ENCODE measurements at places on chromosomes 1 and 21.

- no peak for DNase-seq
Measured at GRCh38 chr1:183757061-183757460, 47.9 kb upstream of the RGL1 start.

- no peak for DNase-seq
Measured at GRCh38 chr1:97258597-97258996, 537.0 kb downstream of the PTBP2 start.

DNA sequence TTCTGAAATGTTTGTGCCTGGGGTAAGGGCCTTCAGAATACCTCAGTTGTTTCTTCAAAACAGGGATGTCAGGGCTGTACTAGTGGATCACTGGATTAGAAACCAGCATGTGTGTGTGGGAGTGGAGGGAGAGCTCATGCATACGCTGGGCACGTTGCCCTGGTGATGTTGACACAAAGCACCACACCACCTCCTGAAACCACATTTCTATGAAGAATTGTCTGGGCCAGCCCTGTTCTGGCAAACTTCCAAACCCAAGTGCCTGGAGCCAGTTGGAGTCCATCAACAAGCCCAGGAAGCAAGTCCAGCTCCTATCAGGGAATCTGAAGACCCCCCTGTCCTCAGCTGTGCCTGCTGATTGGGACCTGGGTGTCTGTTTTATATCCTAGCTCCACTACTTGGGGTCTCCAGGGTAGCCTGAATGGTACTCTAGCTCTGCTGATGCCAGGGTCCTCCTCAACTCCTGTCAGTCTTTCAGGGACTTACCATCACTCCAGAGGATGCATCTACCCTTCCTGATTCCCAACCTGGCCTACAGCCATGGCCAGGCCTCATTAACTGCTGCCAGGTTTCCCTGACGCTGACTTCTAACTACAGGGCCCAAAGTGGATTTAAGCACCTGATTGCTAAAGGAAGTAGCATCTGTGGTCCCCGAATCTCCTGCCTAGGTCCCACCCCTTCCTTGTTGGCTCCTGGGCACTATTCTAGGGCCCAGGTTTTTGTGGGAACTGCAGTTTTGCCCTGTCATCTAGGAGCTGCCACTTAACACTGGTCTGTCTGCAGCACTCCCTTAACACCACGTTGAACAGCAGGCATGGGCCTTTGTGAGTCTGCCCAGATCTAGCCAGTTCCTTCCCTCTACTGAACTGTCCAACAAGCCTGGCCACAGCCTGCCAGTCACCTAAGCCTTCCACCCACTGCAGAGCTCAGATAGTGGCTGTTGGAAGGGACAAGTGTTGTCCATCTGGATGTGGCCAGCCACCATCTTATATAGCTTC, 45.5 kb downstream of the LPAR3 start:
- DNase-seq: peak; percentile 77

DNA sequence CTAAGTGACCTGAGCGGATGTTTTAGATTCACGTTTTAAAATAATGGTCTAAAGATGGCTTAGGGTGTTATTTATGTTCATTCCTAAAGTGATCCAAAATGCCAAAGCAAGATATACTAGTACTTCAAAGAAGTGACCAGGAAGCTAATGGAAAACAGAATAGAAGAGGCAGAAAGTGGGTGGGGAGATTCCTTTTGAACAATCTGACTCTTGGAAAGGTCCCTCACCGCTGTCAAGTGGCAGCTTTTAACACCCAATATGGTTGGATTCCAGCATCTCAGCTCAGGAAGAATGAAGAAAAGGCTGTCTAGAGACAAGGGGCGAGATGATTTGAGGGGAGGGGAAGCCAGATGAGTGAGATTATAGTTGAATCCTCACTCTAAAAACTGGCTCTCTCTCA, 90.3 kb downstream of the SCMH1 start:
- DNase-seq: no peak

- no peak for DNase-seq
Measured at GRCh38 chr1:225847610-225848009, 34.6 kb downstream of the TMEM63A start.

GRCh38 chr1:165055581-165055980, 300.9 kb downstream of the LMX1A start:
- DNase-seq: no peak

GRCh38 chr21:41888749-41889376, 9.7 kb upstream of the PRDM15 start:
- DNase-seq: no peak

GRCh38 chr1:213123087-213123486, 72.0 kb downstream of the RPS6KC1 start:
- DNase-seq: no peak

GRCh38 chr21:23131177-23131576, 2133.0 kb downstream of the NCAM2 start:
- DNase-seq: no peak

GRCh38 chr1:206012086-206012859, 9.1 kb upstream of the RAB7B start:
- peak; percentile 96 for DNase-seq

- no peak for DNase-seq
Measured at GRCh38 chr1:54846716-54847284, 40.2 kb downstream of the DHCR24 start.

DNA sequence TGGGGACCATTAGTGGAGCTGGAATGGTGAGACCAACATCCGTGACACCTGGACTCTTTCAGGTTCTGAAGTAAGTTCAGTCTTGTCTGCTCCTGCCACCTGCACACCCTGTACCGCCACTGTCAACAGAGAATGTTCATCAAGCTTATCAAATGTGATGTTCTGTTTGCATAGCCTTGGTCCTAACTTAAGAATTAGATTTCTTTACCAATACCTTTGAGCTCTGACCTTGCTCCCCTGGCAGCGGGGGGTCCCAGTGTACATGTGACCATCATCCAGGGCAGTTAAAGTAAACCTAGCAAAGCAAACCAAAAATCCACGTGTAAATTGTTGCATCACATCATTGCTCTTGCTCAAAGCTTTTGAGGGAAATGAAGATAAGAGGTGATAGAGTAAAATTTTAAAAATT, 14.5 kb downstream of the SLC25A33 start:
- no peak for DNase-seq

DNA sequence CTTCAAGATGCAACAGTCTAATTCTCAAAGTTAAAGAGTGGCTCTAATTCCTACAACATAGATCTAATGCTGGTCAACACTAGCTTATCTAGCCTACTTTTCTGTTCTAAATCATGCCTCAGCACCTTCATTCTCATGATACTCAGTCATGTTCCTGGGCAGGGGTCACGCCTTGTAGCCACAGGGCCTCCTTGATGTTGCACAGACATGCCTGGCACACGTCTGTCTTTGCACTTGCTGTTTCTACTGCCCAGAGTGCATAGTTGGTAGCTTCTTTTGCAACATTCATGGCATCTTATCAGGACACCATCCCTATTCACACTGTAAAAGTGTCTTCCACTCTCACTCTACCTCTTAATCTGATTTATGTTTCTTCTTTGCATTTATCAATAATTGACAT, 76.6 kb downstream of the TBX15 start:
- no peak for DNase-seq

GRCh38 chr1:206568779-206569352, 43.4 kb downstream of the EIF2D start:
- no peak for DNase-seq

DNA sequence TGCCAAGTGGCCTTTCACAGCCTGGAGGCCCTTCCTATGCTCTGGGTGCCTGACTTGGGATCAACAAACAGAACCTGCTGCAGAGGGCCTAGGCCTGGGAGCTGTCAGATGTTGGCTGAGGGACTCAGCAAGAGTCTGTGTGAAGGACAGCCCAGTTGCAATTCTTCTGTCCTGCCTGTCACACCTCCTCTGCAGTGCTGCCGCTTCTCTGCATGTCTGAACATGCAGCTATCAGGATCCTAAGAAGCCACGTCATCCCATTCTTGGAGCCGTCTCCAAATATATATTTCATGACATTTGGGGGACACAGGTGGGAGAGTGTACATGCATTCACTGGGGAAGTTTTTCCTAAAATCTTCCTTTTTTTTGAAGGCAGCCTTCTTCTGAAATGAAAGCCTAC, 8.6 kb downstream of the FCAMR start:
- DNase-seq: no peak

- DNase-seq: no peak
Measured at GRCh38 chr1:77468257-77468948, 186.6 kb downstream of the AK5 start.

GRCh38 chr1:11874258-11874562, 15.5 kb upstream of the NPPB start:
- no peak for DNase-seq

DNA sequence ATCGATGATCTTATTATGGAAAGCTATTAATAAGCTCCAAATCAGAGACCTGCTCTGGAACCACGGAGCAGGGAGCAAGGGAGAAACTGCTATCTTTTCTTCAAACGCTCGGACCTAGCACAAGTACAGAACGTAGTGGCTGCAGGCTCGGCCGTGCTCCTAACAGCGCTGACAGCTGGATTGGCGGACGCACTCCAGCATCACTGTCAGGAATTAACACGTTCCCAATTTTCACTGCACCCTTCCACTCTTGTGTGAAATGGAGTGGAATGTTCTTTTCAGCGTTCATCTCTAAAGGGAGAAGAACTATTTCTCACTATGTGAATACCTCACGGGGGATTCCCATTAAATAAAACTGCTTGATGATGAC, 106.9 kb downstream of the ZNF281 start:
- DNase-seq: no peak

DNA sequence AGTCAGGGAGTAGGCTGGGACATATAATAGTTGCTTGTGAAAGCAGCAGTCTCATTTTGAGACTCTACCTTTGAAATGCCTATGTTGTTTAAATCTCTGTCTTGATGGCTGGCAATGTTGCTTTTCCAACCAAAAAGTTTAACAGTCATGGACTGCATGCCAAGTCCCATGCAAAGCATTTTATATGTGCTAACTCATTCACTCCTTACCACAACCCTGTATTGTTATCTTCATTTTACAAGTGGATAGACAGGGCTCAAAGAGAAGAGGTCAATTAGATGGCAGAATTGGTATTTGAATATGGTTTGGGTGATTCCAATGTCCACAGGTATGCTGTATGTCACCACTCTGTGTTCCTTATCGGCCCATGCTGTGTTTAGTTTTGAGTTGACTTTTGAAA, 331.4 kb upstream of the USP24 start:
- DNase-seq: no peak

GRCh38 chr21:38669186-38669585, 136.5 kb upstream of the ETS2 start:
- peak; percentile 34 for DNase-seq

DNA sequence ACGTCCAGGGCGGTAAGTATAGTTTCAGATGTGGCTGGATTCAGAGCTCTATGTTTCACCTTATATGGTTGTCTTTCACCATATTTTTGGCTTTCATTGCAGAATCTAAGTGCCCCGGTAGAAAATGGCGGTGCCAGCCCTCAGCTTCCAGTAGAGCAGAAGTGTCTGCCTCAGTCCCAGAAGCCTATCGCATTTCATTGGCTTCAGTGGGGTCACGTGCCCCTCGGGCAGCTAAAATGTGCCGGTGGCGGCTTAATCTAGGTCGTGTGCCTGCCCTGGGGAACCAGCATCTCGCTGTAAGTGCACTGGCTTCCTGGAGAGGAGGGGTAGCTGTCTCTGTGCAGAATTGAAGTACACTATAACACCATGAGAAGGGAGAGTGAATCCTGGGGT, 107.4 kb upstream of the MAGI3 start:
- DNase-seq: no peak

DNA sequence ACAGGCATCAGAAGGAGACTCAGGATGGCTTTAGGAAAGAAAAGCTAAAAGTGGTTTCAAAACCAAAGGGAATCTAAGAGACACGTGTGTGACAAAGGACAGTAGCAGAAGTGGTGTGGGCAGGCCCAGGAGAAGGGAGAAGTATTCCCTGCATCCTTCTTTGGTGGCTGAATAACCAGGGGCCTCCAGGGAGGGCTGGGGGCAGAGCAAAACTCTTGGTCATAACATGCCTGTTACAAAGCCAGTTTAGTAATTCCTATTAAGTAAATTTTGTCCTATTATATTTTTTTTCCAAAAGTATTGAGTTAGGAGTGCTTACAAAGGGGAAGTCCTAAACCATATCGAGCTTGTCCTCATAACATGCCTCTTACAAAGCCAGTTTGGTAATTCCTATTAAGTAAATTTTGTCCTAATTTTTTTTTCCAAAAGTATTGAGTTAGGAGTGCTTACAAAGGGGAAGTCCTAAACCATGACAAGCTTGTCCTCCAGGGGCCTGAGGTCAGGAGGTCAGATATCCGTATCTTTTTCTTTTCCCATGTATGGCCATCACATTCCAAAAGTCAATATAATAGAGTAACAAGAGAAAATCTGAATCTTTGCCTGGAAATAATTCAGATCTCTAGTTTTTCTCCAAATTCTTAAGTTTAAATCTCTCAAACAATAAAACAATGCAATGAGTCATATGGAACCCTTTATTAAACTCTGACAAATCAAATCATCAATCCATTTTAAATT, 509.2 kb downstream of the LTN1 start:
- no peak for DNase-seq

GRCh38 chr1:38608202-38608864, 251.2 kb downstream of the RRAGC start:
- no peak for DNase-seq

DNA sequence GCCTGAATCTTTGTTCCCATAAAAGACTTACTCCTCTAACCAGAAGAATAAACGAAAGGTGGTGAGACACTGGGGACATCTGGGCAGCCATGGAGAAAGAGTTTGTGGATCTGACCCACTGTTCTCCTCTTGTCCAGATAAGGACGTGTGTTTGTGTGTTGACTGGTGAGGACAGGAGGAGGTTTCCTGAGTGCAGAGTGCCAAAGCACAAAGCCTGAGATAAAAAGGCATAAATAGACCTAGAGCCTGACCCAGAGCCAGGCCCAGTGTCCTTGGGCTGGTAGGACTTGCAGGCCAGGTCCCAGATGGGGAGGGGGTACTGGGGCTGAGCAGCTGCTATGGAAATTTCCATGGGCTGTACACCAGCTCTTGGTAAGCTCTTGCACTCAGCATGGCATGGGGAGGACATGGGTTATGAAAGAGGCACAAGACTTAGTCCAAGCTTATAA, 19.6 kb upstream of the COQ8A start:
- no peak for DNase-seq

- DNase-seq: no peak
Measured at GRCh38 chr1:31105646-31106045, 40.1 kb upstream of the PUM1 start.

DNA sequence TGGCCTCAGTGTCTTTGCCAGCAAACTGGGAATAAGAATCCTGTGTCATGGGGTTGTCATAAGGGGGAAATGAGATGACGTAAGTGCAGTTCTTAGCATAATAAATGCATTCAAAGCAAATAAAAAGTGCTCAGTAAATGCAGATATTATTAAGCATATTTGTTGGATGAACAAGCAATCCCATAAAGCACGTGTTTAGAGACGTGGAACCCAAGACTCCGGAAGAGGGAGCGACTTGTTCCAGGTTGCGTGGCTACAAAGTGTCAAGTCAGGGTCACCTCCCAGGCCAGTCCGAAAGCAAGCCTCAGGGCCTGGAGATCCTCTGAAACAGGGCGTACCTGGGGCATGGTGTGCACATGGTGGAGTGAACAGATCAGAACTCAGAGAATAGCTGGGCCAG, 58.0 kb upstream of the LAPTM5 start:
- no peak for DNase-seq

All from inflammatory macrophage treated with lipopolysaccharide for 4 hours (primary cell).